ENCODE measurements at places on chromosomes 16 and 17.

- no peak for DNase-seq
Observed at GRCh38 chr16:26365161-26365940, 673.6 kb downstream of the HS3ST4 start.

GRCh38 chr16:57191056-57191571 lies 5.0 kb downstream of the RSPRY1 start:
- no peak for DNase-seq

GRCh38 chr17:76075364-76076145 lies 974 bp downstream of the GALR2 start:
- no peak for DNase-seq

- DNase-seq, result no peak
Observed at GRCh38 chr17:60579090-60579489, 20.9 kb upstream of the PPM1D start.

DNA sequence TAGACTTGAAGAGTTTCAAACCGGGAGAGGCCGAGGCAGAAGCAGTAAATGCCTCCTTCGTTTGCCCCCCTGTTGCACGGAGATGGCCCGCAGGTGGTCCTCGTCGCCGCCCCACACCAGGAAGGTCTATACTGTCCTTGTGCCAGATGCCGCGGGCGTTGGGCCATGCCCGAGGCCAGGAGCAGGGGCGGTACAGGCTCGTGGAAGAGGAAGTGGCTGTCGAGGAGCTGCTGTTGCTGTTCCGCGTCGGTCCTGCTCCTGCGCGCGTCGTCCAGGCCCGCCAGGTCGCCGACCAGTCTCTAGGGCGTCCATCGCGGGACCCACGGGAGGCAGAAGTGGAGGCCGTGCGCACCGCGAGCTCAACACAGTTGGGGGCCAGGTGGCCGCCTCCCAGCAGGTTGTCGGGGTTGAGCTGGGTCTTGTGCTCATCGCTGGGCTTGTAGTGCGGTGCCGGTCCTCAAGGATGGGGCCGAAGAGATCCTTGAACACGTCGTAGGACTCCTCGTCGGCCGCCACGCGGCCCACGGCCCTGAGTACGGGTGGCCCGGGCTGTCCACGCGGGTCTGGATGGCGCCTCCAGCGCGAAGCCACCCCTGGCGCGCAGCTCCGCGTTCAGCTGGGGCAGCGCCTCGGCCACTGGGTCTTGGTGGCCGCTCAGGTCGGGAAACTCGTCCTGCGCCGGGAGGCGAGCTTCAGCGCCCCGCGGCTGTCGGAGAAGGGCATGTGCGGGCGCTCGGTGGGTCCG lies 13.1 kb upstream of the C16orf87 start:
- DNase-seq, result no peak

- DNase-seq, result no peak
Observed at GRCh38 chr17:49180998-49181635, 29.3 kb downstream of the GNGT2 start.

- no peak for DNase-seq
Observed at GRCh38 chr16:77881355-77882030, 93.1 kb downstream of the VAT1L start.

DNA sequence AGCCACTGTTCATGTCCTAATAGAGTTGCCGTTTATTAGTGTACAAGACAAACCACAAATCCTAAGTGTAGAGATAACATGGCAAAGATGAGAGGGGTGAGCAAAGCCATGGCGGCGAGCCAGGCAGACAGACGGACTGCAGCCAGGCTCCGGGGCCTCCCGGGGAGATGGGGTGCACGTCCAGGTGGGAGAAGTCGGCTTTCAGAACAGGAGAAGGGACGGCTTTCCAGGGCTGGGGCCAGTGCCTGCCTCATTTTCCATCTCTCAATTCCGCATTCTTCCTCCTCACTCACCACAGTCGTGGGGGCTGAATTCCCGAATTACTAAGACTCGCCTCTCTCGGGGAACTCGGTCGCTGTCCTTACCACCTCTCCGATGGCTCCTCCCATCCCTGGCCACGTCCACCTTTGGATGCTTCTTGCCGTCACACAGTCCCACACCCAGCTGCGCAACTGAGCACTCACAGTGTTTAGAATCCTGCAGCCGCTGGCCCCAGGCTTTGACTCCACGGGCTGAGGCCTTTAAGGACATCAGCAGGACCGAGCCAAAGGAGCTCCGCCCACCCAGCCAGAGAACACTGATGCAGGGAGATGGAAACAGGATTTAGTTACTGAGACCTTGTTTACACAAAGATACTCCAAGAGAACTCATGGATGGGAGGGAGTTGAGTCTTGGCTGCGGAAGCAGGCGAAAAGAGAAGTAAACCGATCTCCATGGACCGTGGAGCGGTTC lies 59.7 kb downstream of the RNF112 start:
- DNase-seq, result peak; percentile 59

DNA sequence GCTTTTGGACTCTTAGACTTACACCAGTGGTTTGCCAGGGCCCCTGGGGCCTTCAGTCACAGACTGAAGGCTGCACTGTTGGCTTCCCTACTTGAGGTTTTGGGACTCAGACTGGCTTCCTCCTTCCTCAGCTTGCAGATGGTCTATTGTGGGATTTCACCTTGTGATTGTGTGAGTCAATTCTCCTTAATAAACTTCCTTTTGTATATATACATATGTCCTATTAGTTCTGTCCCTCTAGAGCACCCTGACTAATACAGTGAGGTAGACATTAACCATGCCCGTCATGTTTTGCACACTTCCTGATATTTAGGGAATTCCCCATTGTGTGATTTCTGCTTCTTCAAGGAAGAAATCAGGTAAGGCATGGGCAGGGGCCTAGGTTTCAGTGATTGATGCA lies 147.8 kb upstream of the CA10 start:
- DNase-seq, result no peak

GRCh38 chr16:32116080-32116479 lies 137.0 kb upstream of the TP53TG3D start:
- DNase-seq, result no peak

- no peak for DNase-seq
Observed at GRCh38 chr16:81101702-81102101, 5.5 kb upstream of the GCSH start.

DNA sequence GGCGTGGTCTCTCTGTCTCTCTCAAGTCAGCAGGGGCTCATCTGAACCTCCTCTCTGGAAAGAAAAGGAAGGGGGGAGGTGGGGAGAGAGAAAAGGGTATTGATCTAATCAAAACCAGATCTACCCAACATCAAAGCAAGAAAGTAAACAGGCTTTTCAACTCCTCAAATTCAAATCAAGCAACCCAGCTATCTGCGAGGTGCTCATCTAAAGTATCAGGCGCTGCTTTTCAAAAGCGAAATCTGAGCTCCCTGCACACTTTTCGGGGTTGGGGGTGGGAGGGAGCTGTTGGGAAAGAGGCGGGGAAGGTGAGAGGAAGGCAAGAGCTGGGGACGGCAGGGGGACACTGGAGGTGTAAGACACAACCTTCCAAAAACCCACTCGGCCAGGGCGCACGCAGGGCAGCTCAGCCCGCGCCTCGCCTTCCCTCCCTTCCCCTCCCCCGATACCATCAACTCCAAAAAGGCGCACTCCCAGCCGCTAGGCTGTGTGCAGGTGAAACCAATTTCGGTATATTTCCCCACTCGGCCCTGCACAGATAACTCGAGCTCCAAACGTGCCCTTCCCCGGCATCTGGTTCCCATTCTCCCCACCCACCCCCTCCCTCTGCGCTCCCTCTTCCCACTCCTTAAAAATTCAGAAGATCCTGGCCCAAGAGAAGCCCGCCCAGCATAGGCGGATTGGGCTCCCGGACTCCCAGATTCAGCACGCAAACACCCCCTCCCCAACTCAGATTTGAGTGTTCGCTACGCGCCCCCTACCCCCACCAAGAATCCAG lies 2.6 kb downstream of the AXIN2 start:
- DNase-seq, result no peak

- DNase-seq, result no peak
Observed at GRCh38 chr17:37259030-37259735, 116.6 kb upstream of the C17orf78 start.

DNA sequence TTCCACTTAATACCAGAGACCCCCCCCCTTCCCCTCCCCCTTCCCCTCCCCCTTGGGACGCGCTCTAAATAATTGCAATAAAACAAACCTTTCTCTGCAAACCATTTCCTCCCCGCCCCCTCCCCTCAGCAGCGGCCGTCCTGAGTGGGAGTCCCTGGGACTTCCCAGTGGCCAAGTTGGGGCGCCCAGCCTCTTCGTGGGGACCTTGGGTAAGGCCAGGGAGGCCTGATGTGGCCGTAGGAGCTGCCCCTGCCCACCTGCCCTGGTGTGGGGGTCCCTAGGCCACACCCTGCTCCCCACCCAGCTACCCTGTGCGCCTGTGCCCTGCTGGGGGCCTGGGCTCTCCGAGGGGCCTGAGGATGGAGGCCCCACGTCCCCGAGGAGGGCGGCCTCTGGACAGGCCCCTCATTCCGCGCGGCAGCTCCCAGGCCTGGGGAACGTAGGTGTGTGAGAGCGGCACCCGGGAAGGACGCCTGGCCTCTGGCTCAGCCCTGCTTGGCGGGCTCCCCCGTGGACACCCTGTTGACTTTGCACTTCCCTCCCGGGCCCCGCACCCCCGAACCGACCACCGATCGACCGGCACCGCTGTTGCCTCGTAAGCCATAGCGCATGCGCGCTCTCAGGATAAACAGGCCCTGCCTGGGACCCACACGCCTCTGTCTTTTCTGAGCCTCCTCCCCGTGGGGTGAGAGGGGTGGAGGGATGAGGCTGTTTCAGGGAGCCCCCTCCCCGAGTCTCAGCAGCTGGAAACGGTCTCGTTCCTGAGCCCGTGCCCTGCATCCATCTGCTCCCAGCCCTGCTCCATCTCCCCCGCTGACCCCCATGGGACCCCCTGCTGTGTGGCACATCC lies 9.0 kb downstream of the NTHL1 start:
- no peak for DNase-seq

DNA sequence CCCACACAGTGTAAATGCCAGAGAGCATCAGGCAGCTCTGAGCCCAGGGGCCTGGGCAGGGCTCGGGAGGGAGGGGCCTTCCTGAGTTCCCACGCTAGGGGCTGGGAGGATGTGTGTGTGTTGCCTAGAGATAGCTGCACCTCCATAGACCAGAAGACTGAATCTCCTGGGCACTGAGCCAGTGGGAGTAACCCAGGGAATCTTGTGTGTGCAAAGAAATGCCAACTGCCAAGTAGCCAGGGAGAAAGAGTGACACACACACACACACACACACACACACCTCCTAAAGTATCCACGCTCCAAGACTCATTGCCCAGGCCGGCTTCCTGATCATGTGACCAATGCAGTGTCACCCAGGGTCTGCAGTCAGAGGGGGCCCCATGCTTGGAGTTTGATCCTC lies 166.2 kb upstream of the RPL38 start:
- DNase-seq, result peak; percentile 65

DNA sequence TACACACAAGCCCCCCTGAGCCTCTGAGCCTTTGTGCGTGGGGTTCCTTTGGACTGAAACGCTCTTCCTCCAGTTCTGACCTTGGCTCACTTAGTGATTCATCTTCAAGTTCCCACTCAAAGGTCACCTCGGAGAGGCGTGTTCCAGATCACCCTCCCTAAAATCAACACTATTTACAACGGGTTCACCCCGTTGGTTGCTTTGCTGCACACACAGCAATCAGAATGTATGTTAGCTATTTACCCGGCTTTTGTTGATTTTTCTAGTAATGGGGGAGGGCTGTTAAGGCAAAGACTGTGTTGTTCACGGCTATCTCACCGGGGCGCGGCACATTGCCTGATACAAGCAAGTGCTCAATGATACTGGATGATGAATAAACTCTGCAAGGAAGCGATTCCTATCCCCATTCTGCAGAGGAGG lies 977 bp downstream of the NAGPA start:
- no peak for DNase-seq

DNA sequence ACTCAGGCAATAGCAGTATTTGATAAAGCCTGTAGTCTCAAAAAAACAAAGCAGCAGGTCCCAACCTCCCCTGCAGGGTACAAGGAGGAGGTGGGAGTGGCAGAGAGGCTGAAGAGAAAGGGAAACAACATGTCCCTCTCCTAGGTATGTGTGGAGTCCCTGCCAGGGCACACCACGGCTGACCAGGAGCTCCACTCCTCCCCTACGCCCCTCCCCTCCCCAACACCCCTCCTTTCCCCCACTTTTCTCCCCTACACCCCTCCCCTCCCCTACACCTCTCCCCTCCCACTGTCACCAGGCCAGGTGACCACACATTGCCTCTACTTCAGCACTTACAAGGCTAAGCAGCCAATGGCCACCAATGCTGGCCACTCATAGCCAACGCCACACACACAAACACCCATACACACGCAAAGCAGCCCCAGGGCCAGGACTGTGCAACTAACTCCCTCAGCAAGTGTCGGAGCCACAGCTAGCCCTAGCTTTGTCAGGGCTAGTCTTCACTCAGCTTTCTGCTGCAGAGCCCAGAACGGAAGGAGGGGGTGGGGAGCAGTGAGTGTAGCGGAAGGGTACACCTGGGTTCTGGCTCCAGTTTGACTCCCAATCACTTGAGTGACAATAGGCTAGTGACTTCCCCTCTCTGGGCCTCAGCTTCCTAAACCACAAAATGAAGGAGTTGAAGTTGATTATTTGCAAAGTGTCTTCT lies 8.2 kb downstream of the CAVIN1 start:
- no peak for DNase-seq

DNA sequence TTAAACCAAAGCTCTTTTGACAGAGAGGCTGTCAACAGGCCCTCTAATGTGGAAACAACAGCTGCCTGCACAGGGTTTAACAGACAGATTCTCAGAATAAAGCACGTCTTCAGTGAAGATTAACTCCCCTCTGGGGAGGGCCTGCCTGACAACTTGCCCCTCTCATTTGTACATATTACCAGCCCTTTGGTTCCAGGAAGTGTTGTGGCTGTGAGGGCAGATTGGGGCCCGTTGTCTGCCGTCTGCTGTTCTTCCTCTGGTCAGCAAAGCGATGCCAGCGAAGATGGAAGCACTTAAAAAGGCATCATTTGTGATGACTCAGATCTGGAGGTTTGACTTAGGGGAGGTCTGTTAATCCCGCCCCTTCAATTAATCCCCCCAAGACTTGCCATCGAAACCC lies 177.0 kb upstream of the IRX6 start:
- no peak for DNase-seq

DNA sequence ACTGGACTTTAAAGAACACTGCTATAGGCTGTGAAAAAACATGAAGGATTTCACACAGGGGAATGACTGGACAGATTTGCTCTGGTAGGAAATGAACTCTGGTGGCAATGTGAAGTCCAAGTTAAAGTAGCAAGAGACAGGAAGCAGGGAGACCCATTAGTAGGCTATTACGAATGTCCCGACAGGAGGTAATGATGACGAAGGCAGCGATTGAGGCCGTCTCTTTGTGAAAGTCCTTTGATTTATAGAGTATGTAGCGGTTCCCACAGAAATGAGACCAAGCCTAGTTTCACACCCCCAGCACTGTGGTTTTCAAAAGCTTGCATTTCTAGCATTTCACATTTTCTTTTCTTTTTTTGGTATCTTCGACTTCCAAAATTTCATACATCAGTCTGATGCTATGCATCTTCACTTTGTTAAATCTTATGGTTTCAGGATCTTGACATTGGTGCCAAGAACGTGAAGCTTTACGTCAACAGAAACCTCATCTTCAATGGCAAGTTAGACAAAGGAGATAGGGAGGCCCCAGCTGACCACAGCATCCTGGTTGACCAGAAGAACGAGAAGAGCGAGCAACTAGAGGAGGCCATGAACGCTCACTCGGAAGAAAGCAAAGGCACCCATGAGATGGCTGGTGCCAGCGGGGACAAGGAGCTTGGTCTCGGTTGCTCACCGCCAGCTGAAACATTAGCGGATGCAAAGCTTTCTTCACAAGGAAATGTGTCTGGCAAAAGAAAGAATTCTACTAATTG lies 189.8 kb downstream of the KATNIP start:
- no peak for DNase-seq

Measured in NCI-H2171 (cell line).